Smooth muscle cell of trachea (primary cell): ENCODE measurements at places on chromosomes 5 and 9. TPM values are rescaled to one million over a fixed set of nuclear protein-coding genes. Genes with fewer than 3 reads are reported as not detected.

HSDL2 gene
- total RNA-seq = 57.0 and 60.7 TPM in 2 replicates

PCDHA5 gene
- total RNA-seq = under 0.01 TPM in 1 of 2 replicates, not detected in the other

RAD17 gene
- 26.1 and 26.3 TPM in 2 replicates for total RNA-seq

CYSRT1 gene
- 0.44 and 1.7 TPM in 2 replicates for total RNA-seq

SLC4A9 gene
- total RNA-seq = not detected in 2 replicates

MAMDC4 gene
- total RNA-seq = 1.3 and 5.5 TPM in 2 replicates

GGTA1 gene
- not detected in 2 replicates for total RNA-seq

FIBCD1 gene
- 12.2 and 17.5 TPM in 2 replicates for total RNA-seq

GPR151 gene
- total RNA-seq = not detected in 2 replicates

SCGB3A1 gene
- not detected in 2 replicates for total RNA-seq

LCN2 gene
- not detected in 2 replicates for total RNA-seq

PCDHB9 gene
- under 0.01 and 0.17 TPM in 2 replicates for total RNA-seq

PROB1 gene
- total RNA-seq = 1.2 and 2.6 TPM in 2 replicates

TSSK1B gene
- total RNA-seq = 0.15 and 0.50 TPM in 2 replicates

FOXD4L5 gene
- total RNA-seq = 0.15 and 0.17 TPM in 2 replicates

TYRP1 gene
- total RNA-seq = not detected in 2 replicates

MUSK gene
- total RNA-seq = 1.7 and 1.9 TPM in 2 replicates

PTGS1 gene
- total RNA-seq = 44.8 and 67.8 TPM in 2 replicates

NOL8 gene
- 24.3 and 32.7 TPM in 2 replicates for total RNA-seq

STKLD1 gene
- total RNA-seq = 1.2 TPM in 2 replicates

SLC34A3 gene
- under 0.01 TPM in 1 of 2 replicates, not detected in the other for total RNA-seq

PCDHB13 gene
- total RNA-seq = under 0.01 and 1.3 TPM in 2 replicates

CATSPER3 gene
- 0.17 TPM in 1 of 2 replicates, not detected in the other for total RNA-seq

DAB2 gene
- 188 and 199 TPM in 2 replicates for total RNA-seq

TXNDC8 gene
- 1.9 TPM in 1 of 2 replicates, not detected in the other for total RNA-seq

EIF4E1B gene
- not detected in 2 replicates for total RNA-seq

PCDHGA1 gene
- 1.3 and 2.3 TPM in 2 replicates for total RNA-seq

GNA14 gene
- total RNA-seq = 0.15 and 0.50 TPM in 2 replicates

AK8 gene
- total RNA-seq = 0.17 and 1.6 TPM in 2 replicates

PRRC2B gene
- total RNA-seq = 54.3 and 79.9 TPM in 2 replicates

SHOC1 gene
- total RNA-seq = under 0.01 and 0.17 TPM in 2 replicates

FCHO2 gene
- 11.5 and 19.4 TPM in 2 replicates for total RNA-seq

BARHL1 gene
- not detected in 2 replicates for total RNA-seq

ZBED3 gene
- 2.8 and 3.1 TPM in 2 replicates for total RNA-seq

PHF24 gene
- under 0.01 TPM in 1 of 2 replicates, not detected in the other for total RNA-seq

RBM18 gene
- total RNA-seq = 8.3 and 8.9 TPM in 2 replicates

ANKRD31 gene
- total RNA-seq = under 0.01 and 0.29 TPM in 2 replicates

IL3 gene
- total RNA-seq = not detected in 2 replicates

DDX4 gene
- under 0.01 TPM in 1 of 2 replicates, not detected in the other for total RNA-seq

BTF3 gene
- 205 and 243 TPM in 2 replicates for total RNA-seq

PPP3R2 gene
- not detected in 2 replicates for total RNA-seq

RLN2 gene
- not detected in 2 replicates for total RNA-seq

PCDHB7 gene
- under 0.01 and 0.66 TPM in 2 replicates for total RNA-seq

BTNL3 gene
- total RNA-seq = not detected in 2 replicates

PCDHA9 gene
- under 0.01 TPM in 2 replicates for total RNA-seq

DOCK2 gene
- total RNA-seq = 3.1 and 12.2 TPM in 2 replicates

GPR150 gene
- total RNA-seq = 0.29 and 0.66 TPM in 2 replicates

ZDHHC21 gene
- total RNA-seq = 5.8 and 10.0 TPM in 2 replicates

IFNA2 gene
- total RNA-seq = not detected in 2 replicates

PRR7 gene
- total RNA-seq = 2.9 and 12.4 TPM in 2 replicates

EQTN gene
- total RNA-seq = not detected in 2 replicates

COL15A1 gene
- total RNA-seq = 12.6 and 15.1 TPM in 2 replicates
